ENCODE measurements at places on chromosomes 2 and 18. TPM values are rescaled to one million over a fixed set of nuclear protein-coding genes. Genes with fewer than 3 reads are reported as not detected.

Gene MAP3K19
- polyA plus RNA-seq = not detected

GRCh38 chr2:157838442-157839161 is 37.5 kb downstream of the ACVR1 start:
- peaks cover 4% of the 10 kb centered on the region for H3K4me1 ChIP-seq
- no peak for DNase-seq
- peaks cover 7% of the 10 kb centered on the region for H3K36me3 ChIP-seq
- no peaks in the 10 kb centered on the region for H3K27me3 ChIP-seq

Gene RNU2-63P
- not detected for polyA plus RNA-seq

- no peak overlapping the region for H3K4me3 ChIP-seq
- no peak for DNase-seq
- H3K36me3 ChIP-seq = no peaks in the 10 kb centered on the region
- no peak overlapping the region for H3K27ac ChIP-seq
Measured at GRCh38 chr2:238710787-238711186, 137.1 kb upstream of the TWIST2 start.

Gene GPBAR1
- polyA plus RNA-seq = 0.28 TPM

Gene KCNE4
- polyA plus RNA-seq = not detected

Gene GDF7
- polyA plus RNA-seq = not detected

Data from naive B cell (primary cell).